Activated T-cell treated with anti-CD3 and anti-CD28 coated beads, Interleukin-2, amount 50 U/mL, for 1 hour (primary cell): ENCODE measurements at places on chromosomes 1 and 21.

GRCh38 chr1:6014130-6014999 is 22.1 kb upstream of the NPHP4 start:
- DNase-seq = no peak

- no peak for DNase-seq
Observed at GRCh38 chr1:94265011-94265422, 27.6 kb upstream of the ARHGAP29 start.

GRCh38 chr1:34970829-34971228 is 14.3 kb downstream of the TMEM35B start:
- DNase-seq = no peak

DNA sequence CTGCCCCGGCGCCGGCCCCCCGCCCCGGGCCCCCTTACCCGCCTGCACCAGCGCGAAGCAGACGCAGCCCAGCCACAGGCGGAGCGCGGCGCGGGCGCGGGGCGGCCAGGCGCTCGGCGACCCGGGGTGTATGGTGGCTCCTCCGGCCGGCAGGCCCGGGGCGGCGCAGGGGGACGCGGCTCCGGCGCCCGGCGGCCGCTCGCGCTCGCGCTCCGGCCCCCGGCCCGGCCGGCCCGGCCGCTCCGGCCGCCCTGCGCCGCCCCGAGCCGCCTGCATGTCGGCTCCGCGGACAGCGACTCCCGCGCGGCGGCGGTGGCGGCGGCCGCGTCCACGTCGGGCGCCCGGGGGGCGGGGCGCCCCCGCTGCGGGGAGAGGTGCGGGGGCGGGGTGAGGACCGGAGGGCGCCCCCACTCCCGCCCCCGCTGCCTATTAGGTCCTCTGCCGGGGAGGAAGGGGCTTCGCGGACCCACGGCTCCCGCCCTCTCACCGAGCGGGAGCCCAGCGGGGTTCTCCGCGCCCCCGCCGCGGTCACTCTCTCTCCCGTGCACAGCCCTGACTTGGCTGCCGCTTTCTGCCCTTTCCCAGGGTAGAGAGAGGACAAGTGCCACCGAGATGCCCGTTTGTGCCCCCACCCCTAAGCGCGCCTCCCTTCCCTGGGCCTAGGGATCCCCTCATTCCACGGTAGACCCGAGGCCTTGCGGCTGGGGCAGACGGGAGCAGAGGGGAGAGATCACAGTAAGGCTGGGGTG is at the start of gene FNDC5:
FNDC5 (minus strand) TSS at position 298 of the 749 bp plus-strand sequence.
- DNase-seq = no peak

GRCh38 chr1:183688341-183689060 is 35.4 kb upstream of the APOBEC4 start:
- no peak for DNase-seq

DNA sequence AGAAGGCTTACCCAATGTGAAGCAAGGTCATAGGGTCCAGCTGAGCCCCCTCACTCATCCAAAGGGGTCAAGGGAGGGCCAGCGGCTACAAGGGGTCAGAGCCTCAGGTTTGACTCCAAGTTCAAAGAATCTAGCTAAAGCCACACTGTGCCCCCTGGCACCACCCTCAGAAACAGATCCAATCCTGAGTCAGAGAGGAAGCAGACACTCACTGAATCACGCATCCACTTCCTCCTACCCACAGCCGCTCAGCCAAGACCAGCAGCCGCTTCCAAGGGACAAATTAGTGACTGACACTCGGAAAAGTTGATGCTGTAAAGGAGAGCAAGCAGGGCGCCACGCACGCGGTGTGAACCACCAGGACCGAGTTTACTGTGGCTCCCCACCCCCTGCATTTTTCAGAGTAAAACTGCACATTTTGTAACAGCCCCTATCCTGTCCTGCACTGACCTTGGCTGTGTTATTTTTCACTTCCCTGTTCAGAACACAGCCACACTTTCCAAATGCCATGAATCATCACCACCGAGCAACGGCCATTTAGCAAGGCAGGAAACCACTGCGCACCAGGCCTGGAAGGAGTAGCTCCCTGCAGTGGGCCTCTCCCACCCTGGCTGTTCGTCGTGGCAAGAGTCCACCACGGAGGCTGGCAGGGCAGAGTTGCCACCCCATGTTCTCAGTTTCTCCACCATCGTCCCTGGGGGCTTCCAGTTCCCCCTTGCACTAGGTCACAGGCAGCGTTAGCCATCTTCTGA is 147.8 kb downstream of the TOMM20 start:
- peak; percentile 72 for DNase-seq

GRCh38 chr1:182149411-182149965 is 88.0 kb upstream of the ZNF648 start:
- DNase-seq = no peak

GRCh38 chr1:225766967-225767633 is 10.5 kb upstream of the SRP9 start:
- no peak for DNase-seq

GRCh38 chr1:115813727-115814126 is 27.2 kb downstream of the NHLH2 start:
- DNase-seq = no peak

- DNase-seq = no peak
Observed at GRCh38 chr1:44862829-44863401, 19.9 kb upstream of the PTCH2 start.

GRCh38 chr21:37695111-37695510 is 221.1 kb downstream of the KCNJ6 start:
- DNase-seq = no peak

DNA sequence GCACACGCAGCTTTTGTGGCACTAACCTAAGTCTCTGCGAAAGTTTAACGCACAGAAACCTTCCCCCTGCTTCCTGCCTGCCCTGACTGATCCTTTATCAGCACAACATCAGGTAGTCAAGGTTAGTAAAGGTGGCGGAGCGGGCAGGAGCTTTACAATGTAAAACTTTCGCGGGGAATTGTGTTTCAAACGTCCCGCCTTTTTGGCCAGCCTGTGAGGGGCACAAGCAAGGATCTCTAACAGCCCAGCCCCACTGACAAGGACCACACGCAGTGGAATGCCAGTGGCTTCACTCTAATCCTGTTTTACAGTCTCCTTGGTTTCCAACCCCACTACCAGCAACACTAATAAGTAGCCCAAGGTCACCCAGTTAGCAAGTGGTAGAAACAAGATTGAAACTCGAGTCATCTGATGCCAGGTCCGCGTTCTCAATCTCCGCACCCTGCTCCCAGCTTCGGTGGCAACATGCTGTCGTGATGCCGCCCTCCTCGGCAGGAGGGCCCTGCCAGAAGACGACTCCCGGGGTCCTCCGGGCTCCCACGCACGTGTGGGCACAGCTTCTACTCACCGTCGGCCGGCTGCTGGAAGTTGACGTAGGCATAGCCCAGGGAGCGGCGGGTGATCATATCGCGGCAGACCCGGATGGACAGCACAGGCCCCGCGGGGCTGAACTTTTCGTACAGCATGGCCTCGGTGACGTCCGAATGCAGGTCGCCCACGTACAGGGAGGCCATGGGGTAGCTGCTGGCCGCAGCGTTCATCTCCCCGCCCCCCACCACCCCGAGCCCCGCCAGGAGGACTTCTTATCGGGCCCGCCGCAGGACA is 1.2 kb downstream of the PABPC4 start:
- peak; percentile 60 for DNase-seq

DNA sequence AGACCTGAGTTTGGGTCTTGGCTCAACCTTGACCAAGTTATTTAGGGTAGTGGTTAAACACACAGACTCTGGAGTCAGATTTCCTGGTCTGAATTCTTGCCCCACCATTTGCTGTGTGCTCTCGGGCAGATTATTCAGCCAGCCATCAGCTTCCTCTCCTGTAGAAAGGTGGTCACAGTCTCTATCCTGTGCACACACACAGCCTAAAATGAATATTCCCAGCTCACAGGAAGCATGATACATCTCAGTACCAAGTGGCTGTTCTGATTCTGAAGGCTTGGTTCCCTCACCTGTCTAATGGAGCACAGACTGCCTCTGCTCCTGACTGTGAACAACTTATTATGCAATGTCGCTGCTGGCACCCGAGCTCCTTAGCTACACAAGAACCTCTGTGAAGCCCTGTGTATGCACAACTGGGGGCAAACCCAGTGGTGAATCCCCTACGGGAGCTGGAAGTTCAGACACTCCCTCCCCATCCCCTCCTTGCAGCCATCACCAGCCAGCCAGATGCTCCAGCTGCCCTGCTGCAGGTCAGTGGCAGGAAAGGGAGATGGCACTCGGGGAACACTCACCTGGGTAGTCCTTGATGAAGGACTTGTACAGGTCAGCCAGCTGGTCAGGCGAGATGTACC is 13.7 kb downstream of the ENO1 start:
- DNase-seq = no peak

GRCh38 chr1:165153182-165153581 is 203.3 kb downstream of the LMX1A start:
- DNase-seq = no peak

DNA sequence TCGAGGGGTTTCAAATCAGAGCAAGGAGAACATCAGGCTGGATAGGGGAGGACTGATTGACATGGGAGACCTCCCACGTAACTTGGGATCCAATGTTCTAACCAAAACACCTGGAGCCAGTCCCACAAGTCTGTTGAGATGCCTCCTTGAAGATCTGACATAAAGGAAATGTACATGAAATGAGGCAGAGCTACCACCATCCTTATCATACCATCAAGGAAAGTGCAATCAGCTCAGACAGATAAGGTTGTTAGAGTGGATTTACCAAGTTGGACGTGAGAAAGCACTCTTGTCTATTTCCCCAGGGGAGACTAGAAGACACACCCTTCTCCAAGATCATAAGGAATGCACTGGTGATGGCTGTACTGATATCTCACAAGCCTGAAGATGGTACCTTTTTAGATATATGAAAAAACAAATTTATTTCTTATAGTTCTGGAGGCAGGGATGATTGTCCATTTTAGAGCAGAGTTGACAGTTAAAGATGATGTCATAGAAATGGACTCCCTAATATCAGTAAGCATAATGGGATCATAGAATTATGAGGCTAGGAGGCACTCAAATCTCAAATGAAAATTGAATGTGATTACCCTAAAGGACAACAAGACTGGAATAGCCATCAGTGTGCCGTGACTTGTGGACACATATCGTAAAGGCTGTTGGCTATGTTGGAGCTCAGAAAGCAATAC is 129.1 kb upstream of the RAB4A start:
- no peak for DNase-seq

- no peak for DNase-seq
Observed at GRCh38 chr1:241591317-241591716, 48.9 kb downstream of the CHML start.

DNA sequence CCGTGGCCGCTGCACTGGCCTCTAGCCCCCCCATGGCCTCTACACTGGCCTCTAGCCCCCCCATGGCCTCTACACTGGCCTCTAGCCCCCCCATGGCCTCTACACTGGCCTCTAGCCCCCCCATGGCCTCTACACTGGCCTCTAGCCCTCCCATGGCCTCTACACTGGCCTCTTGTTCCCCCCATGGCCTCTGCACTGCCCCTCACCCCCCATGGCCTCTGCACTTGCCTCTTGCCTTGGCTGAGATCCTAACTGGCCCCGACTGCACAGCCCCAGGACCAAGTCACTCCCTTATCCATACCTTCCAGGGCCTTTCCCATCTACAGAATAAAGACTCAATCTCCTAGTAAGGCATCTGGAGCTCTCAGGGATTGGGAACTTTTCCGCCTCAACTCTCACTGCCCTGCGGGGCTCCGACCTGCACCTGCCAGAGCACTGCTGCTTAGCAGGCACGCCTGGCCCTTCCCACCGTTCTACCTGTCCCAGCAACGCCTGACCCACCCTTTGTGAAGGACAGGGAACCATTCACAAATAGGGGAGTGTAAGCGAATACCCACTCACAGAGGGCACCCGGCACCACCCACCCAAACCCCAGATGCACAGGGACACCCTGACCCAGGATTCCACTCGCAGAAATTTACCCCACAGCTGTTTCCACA is 38.8 kb downstream of the ACOT7 start:
- DNase-seq = no peak

- no peak for DNase-seq
Observed at GRCh38 chr21:36499578-36500471, 19.9 kb upstream of the CLDN14 start.

DNA sequence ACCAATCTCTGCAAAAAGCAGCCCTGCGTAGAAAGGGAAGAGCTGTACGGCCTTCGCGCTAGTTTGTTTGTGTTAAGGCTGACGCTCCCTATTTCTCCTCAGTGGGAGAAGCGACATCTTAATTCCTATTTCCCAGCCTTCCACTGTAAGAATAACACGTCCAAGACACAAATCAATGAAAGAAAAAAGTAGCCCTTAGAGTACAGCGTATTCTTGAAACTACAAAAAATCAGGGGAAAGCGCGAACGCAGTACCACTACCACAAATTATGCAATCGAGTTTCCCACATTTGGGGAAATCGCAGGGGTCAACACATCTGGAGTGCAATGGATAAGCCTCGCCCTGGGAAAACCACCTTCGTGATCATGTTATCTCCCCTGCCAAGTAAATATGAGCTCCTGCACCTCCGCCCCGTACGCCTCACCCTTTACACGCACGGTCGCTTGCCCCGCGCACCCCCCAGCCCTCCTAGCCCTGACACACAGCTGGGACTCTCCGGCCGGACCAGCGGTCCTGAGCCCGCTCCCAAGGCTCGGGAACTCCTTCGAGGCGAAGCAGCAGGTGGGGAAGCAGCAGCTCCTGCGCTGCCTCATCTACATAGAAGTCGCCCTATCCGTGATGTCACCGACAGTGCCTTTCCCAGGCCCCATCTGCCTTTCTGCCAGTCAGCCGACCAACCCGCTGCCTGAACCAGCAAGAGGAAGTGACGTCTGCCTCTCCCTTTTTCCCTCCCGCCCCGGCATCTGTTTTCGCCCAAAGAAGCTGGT is 94.7 kb downstream of the PPIAL4G start:
- peak; percentile 84 for DNase-seq

- DNase-seq = no peak
Observed at GRCh38 chr1:166819974-166820373, 19.3 kb upstream of the POGK start.

GRCh38 chr1:164716992-164717703 is 158.2 kb downstream of the PBX1 start:
- DNase-seq = no peak

GRCh38 chr21:41326414-41327080 is 9.9 kb downstream of the FAM3B start:
- no peak for DNase-seq

- DNase-seq = no peak
Observed at GRCh38 chr21:36966821-36967768, 626 bp upstream of the HLCS start.

DNA sequence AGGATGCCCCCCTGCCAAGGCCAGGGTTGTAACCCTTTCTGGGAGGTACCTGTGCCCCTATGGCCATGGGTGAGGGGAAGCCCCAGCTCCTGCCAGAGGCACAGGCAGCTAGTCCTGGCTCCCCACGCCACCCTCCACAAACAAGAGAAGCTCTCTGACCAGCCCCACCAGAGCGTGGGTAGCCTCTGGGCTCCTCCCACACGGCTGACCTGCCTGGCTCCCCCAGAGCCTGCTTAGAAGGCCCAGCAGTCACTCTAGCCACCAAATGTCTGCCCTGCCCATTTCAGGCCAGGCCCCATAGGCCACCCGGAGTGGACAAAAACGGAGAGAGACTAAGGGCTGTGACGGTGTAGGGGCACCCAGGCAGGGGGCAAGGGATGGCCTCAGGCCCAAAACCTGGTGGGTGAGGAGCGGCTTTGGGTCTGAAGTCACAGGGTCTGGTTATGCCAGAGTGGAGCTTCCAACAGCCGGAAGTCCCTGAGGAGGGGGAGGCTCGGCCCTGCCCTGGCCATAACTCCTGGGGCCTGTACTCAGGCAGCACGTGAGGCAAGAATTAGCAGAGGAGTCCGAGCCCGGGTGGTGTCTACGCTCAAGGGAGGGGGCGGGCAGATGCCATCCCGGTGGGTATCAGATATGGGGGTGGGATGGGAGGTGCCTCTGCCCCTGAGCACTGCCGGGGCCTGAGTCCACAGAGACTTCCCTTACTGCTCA is 155.4 kb downstream of the CASZ1 start:
- no peak for DNase-seq
